Activated CD4-positive, alpha-beta T cell treated with anti-CD3 and anti-CD28 coated beads for 1 hour (primary cell): ENCODE measurements at places on chromosomes 11 and 22.

- DNase-seq, result no peak
Measured at GRCh38 chr11:62169448-62169847, 20.6 kb upstream of the SCGB1D1 start.

- DNase-seq, result no peak
Measured at GRCh38 chr11:126720539-126721235, 279.9 kb downstream of the KIRREL3 start.

DNA sequence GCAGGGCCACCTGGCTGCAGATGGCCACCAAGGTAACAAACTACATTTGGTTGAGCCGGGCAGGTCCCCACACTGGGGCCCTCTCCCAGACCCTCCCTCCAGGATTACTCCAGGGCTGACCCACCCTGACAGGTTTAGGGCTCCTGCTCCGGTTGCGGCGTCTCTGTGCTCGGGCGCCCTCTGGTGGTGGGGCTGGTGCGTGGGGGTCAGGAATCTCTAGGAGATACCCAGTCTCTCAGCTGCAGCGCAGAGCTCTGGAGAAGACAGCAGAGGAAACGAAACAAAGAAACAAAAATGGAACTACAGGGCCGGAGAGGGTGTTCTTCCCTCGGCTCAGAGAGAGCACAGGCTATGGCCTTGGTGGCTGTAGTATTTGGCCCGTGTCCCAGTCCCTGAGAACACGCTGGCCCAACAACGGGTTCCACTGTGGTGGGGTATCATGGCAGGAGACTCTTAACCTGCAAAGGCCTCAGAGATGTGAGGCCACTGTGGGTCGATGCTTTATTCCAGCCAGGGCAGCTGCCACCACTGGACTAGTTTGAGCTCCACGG lies 2.4 kb downstream of the C11orf96 start:
- peak; percentile 37 for DNase-seq

DNA sequence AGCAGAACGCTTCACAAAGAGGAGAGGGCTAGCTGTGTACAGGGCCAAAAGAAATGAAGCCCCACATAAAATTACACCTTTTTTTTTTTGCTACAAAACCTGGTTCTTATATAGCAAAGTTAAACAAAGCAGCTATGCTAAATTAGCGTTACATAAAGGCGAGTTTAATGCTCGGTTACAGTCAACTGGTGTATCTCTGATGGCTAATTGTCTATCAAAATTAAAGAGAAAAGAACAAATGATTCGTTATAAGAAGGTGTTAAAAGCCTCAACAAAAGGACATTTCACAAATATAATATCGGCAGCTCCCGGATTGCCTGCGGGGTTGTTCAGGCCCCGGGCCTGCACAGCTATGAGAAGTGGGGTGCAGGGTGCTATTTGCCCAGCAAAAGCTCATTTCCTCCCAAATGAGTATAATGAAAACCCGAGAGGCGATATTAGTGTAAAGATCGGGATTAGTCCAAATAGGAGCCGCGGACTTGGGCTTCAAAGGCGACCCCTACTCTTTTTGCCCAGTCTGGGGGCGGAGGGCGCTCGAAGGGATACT lies 13.3 kb upstream of the PAX6 start:
- no peak for DNase-seq

DNA sequence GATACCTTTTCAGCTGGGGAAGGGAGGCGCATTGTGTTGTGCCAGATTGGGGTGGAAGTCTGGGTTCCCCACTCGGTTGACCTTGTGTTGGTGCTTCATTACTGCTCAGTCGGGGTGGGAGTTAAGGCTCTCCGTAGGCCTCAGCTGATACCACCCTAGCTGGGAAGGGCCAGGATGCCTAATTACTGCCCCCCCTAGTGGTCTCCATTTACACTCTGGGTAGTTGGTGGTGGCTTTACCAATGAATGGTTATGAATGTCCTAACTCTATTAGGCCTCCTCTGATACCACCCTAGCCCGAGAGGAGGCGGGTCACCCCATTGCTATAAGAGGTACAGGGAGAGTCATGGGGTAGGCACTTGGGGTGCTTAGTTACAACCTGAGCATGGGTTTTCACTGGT lies 27.5 kb upstream of the HIKESHI start:
- no peak for DNase-seq

DNA sequence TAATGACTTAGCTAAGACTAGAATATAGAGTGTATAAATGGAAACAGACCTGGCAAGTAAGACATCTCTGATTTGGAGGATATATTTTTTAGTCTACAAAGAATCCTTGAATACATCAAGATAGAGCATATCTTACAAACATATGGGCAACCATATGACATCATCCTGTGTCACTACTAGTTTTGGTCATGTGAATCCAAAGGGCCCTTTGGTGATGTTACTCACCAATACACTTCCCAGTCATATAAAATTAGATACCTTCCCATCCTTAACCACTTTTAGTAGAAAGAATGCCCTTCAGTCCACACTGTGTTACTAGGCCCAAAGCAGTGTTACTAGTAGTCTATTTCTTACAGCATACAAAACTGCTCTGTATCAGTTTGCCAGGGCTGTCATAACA lies 31.6 kb downstream of the GRIA4 start:
- DNase-seq, result no peak

DNA sequence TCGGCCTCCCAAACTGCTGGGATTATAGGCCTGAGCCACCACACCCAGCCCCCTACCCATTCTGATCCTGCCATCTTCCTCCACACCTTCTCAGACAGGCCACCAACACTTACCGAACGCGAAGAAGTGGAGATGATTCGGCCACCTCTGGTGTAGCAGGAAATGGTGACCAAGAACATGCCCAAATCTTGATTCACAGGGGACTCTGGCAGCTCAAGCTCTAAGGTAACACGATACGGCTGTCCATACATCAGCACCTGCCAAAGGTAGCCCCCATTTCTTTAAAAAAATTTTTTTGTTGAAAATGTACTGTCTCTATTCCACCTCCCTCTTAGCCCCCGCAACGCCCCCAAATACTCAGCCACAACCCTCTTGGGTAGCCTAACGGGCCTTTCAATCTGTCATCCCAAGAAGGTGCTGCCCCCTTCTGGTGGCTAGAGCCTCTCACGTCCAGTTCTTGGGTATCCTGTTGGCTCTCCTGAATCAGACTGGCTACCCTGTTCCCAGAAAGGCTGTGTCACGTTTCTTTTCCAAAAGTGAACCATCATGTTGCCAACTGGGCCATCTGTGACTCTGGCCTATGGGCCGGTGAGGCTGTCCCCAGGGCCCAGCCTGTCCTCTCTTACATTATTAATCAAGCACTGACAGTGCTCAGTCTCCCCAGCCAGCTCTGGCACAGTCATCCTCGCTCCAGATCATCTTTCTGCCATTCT lies 5.3 kb upstream of the LRRN4CL start:
- peak; percentile 59 for DNase-seq

GRCh38 chr11:64343767-64344559 lies 4.0 kb downstream of the CCDC88B start:
- DNase-seq, result no peak

DNA sequence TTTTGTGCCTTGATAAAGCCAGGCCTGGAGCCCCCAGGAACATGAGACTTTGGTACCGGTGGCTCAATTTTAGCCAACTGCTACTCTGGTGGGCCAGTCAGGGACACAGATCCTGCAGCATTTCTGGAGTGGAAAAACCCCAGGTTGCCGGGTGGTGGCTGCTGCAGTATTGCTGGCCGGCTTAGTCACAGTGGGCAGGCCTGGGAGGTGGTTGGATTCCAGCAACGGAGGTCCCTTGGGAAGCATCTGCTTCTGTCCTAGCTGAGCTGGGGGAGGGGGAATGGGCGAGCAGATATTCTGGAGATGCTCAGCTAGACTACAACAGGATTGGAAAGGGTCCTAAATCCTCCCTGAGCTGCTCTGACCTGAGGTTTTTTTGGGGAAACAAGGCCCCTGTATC lies 31.6 kb upstream of the ACCSL start:
- no peak for DNase-seq

GRCh38 chr11:33896911-33897310 lies 5.0 kb upstream of the LMO2 start:
- DNase-seq, result no peak

GRCh38 chr11:125378571-125378970 lies 117.5 kb downstream of the FEZ1 start:
- DNase-seq, result no peak

GRCh38 chr22:40348025-40348658 lies 1.8 kb downstream of the ADSL start:
- peak; percentile 53 for DNase-seq

- no peak for DNase-seq
Measured at GRCh38 chr11:47912843-47913437, 64.8 kb upstream of the NUP160 start.

DNA sequence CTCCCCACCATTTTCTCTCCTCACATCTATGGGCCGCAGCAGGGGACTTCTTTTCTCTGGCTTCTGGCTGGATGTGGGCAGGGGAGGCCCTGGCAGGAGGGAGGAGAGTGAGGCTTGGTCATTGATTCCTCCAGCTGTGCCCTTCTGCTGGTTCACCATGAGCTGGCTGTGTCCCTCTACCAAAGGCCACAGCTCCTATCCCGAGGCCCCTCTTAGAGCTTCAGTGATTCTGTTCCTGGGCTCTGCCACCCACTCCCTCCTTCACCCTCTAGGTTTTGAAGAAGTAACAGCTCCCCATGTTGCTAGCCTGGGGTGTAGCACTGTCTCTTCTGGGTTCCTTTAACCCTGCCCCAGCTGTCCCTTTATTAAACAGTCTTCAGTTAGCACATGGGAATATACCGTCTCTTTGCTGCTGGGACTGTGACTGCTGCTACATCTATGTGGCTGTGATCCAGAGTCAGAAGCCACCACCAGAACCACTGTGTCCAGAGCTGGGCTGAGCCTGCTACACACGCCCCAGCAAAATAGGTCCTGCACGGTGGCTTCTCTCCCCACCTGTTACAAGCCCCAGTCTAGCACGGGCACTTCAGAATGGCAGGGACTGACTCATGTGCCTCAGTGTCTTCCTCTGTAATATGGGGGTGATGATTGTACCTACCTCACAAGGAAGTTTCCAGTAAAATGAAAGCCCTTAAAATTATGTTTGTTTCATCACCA lies 578 bp upstream of the PARVG start:
- no peak for DNase-seq

DNA sequence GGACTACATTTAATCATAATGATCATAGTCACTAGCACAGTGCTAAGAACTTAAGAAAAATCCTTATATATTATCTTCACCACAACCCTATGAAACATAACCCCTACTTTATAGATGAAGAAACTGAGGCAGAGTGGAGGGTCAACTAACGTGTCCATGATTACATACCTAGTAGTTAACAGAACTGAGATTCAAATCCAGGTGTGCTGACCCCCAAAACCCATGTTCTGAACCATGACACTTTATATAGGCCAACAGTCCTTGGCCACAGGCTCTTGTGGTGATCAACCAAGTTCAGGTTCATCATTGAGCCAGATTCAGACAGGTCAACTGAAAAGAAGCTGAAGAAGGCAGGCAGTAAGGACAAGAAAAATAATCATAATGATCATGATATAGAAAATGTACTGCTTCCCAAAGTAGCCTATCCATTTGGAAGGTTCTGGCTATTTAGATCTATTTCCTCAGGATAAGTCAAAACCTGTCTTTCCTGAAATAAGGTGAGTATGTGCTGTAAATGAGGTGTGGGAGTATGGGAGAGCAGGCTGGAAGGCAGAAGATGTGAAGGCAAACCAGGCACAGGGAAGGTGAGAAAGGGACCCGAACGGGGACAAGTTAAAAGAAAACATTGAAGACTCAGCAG lies 39.7 kb downstream of the MAPK1 start:
- DNase-seq, result no peak

GRCh38 chr11:2591805-2592204 lies 108.0 kb downstream of the KCNQ1OT1 start:
- DNase-seq, result no peak

- DNase-seq, result no peak
Measured at GRCh38 chr11:79461144-79461543, 20.3 kb upstream of the TENM4 start.

DNA sequence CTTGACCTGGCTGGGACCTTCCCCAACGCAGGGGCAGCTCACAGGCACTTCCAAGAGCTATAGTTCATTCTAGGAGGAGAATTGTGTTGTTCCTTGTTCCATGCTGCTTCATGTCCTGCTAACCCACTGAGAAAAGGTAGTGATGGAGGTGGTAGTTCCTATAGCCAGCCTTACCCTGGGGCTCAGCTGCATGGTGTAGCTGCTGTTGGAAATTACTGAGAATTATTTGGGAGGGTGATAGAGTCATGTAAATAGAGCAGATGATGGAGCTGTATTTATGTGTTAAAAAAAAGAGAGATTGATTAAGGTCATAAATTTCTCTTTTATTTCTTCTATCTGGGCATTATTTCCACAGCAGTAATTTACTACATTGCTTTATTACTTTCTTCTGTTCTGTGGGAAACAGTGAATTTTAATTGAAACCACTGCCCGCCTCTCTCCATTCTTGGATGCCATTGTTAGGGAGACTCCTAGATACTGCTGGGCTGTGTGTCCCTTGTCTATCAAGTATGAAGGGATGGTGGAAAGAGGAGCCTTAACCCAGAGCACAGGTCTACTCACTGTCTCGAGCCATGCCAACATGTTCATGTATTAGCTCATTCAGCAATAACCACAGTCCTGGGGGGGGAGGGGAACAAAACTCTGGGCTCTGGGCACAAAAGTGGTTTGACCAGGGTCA lies 309.2 kb downstream of the FAT3 start:
- DNase-seq, result no peak
